ENCODE measurements at places on chromosomes 11 and 22. TPM values are rescaled to one million over a fixed set of nuclear protein-coding genes. Genes with fewer than 3 reads are reported as not detected.

The ASRGL1 gene
- 0.59 TPM for total RNA-seq

The CLTCL1 gene
- total RNA-seq: 28.6 TPM

GRCh38 chr22:41821471-41822316 is 11.2 kb upstream of the SREBF2 start:
- H3K36me3 ChIP-seq: no peaks in the 10 kb centered on the region
- DNase-seq: no peak
- peaks cover 25% of the 10 kb centered on the region for H3K4me1 ChIP-seq

The CCDC89 gene
- 4.1 TPM for total RNA-seq

- H3K27me3 ChIP-seq: no peaks in the 10 kb centered on the region
- no peak overlapping the region for H3K27ac ChIP-seq
- H3K4me3 ChIP-seq: no peak overlapping the region
- H3K4me1 ChIP-seq: peaks cover 5% of the 10 kb centered on the region
- H3K36me3 ChIP-seq: no peaks in the 10 kb centered on the region
Observed at GRCh38 chr11:46106530-46107407, 14.5 kb downstream of the PHF21A start.

GRCh38 chr11:68925611-68926010 is 21.9 kb downstream of the IGHMBP2 start:
- no peak overlapping the region for H3K27ac ChIP-seq
- no peaks in the 10 kb centered on the region for H3K4me1 ChIP-seq
- H3K4me3 ChIP-seq: no peak overlapping the region
- no peaks in the 10 kb centered on the region for H3K27me3 ChIP-seq
- peaks cover 54% of the 10 kb centered on the region for H3K36me3 ChIP-seq

The OR6A2 gene
- total RNA-seq: 0.59 TPM

- no peaks in the 10 kb centered on the region for H3K36me3 ChIP-seq
- H3K27ac ChIP-seq: no peak overlapping the region
- H3K27me3 ChIP-seq: no peaks in the 10 kb centered on the region
Observed at GRCh38 chr11:33505093-33505492, 195.5 kb downstream of the C11orf91 start.

- H3K4me3 ChIP-seq: no peak overlapping the region
- peaks cover 8% of the 10 kb centered on the region for H3K36me3 ChIP-seq
- peak; percentile 63 for DNase-seq
- H3K27ac ChIP-seq: no peak overlapping the region
Observed at GRCh38 chr22:24133187-24133965, 47.9 kb upstream of the SUSD2 start.
